ENCODE measurements at places on chromosomes 3 and 15.

DNA sequence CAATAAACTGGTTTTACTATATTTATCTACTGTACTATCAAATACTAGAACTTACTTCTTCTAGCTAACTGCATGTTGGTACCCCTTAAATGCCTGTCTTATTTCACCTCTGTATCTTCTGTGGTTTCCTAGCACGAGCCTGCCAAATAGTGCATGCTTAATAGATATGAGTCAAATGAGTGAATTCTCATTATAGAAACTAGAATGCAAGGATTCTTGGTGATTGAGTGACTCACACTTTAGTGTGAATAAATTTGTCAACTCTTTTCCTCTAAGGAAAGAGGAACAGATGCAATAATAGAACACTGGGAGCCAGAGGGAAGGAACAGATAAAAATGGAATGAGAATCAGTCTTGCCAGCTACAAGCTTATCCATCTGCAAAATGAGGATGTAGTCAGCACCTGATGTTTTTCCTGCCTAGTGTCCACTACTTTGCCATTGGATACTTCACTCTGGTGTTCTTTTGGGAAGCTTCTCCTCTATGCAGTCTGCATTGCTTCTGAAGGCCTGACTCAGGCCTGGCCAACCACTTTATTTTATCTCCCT, 189.1 kb upstream of the CADPS start:
- DNase-seq, result no peak

DNA sequence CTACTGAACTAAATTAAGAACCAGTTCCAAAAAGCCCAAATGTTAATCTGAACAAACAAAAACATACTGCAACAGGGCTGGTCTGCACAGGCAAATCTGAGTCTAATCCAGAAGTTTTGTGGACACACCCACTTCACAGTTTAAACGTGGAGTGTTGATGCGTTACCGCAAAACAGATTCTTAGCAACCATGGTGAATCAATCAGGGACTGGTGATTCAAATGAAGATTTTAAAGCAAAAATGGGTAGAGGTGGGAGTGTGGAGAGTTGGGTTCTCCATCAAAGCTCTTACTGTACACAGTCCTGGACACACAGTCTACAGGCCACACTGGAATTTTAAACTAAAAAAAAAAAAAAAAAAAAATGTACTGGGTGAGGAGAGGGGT, 5.2 kb downstream of the ANXA2 start:
- no peak for DNase-seq

- no peak for DNase-seq
Observed at GRCh38 chr3:191696348-191696747, 235.4 kb downstream of the PYDC2 start.

DNA sequence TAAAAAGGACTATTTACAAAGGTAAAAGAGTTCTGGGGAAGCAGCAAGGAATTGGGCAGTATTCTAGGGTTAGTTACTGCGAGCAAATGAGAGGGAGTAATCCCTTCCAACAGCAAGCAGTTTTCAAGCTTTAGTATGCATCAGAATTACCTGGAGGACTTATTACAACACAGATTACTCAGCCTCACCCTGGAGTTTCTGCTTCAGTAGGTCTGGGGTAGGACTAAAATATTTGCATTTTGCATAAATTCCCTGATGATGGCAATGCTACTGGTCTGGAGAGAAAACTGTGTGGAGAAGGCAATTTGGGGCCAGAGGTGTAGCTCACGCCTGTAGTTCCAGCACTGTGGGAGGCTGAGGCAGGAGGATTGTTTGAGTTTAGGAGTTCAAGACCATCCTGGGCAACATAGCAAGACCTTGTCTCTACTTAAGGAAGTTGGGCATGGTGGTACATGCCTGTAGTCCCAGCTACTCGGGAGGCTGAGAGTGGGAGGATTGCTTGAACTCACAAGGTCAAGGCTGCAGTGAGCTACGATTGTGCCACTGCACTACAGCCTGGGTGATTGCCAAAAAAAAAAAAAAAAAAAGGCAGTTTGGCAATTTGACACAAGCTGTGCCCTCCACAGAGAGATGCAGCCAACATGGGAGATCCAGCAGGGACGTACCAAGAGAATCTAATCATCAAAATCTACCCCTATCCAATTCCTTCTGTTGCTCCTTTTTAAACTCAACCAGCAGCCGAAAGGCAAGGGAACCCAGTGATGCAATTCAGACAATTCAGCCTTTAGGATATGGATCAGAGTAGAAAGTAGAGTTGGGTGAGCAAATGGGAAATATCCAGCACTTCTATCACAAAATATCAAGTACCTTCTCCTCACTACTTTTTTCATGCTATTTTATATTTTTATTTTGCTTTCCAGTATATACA, 27.1 kb upstream of the AP4E1 start:
- DNase-seq, result no peak

GRCh38 chr3:85387913-85388505, 429.2 kb downstream of the CADM2 start:
- DNase-seq, result no peak

- DNase-seq, result no peak
Observed at GRCh38 chr3:115670911-115671310, 47.6 kb downstream of the GAP43 start.

DNA sequence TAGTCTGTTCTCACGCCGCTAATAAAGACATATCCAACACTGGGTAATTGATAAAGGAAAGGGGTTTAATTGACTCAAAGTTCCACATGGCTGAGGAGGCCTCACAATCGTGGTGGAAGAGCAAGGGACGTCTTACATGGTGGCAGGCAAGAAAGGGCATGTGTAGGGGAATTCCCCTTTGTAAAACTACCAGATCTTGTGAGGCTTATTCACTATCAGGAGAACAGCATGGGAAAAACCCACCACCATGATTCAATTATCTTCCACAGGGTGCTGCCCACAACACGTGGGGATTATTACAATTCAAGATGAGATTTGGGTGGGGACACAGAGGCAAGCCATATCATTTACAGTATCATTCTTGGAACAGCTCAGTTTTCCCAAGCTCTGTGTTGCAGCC, 268.0 kb downstream of the SUCLG2 start:
- DNase-seq, result no peak

DNA sequence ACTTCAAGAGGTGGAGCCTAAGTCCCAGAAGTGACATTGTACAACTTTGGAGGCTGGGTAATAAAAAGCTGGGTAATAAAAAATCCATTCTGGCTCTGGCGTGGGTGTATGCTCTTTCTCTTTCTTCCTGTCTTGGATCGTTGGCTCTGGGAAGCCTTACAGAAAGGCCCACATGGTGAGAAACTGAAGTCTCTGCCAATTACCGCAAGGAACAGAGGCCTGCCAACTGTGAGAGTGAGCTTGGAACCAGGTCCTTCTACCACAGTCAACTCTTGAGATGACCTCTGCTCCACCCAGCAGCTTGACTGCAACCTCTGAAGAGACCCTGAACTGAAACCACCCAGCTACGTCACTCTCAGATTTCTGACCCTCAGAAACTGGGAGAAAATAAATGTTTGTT, 51.0 kb downstream of the NR2F2 start:
- no peak for DNase-seq

DNA sequence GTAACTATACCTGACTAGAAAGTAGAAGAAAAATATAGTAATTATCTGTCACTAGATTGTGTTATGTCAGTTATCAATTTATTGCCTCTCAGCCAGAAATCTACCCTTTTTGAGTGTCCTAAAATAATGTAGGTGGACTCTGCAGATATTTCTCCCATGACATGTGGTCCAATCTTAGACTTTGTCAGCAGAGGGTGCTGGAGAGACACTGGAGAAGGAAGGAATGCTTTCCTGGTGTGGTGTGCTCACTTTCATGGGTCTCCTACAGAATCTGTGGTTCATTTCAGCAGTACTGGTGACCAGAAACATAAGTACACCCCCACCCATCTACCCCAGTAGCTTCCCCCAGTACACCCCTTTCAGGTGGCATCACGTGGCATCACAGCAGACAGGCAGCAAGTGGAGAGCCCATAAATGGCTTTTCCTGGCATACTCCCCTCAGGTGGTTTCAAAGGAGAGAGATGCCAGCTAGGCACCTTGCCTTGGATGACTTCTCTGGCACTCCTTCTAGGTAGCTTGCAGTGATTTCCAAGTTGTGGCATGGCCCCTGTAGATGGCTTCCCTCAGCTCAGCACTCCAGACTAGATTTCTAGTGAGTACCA, 114.7 kb downstream of the GADL1 start:
- no peak for DNase-seq

- no peak for DNase-seq
Observed at GRCh38 chr15:95278532-95279245, 1047.3 kb downstream of the MCTP2 start.

DNA sequence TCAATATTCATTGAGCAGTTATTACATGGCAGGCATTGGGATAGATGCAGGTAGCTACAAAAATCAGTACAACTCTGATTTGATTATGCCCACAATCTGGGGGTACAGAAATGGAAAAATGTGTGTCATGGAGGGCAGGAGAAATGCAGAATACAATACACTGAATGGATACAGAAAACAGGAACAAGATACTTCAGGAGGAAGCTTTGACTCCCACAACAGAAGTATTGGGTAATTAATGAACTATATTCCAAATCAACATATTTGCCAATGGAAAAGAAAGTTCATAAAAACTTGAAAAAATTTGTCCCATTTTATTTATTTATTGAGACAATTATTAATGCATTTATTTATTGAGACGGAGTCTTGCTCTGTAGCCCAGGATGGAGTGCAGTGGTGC, 207.0 kb downstream of the SUCLG2 start:
- no peak for DNase-seq

GRCh38 chr3:150384296-150385212, 23.5 kb upstream of the TSC22D2 start:
- peak; percentile 32 for DNase-seq

DNA sequence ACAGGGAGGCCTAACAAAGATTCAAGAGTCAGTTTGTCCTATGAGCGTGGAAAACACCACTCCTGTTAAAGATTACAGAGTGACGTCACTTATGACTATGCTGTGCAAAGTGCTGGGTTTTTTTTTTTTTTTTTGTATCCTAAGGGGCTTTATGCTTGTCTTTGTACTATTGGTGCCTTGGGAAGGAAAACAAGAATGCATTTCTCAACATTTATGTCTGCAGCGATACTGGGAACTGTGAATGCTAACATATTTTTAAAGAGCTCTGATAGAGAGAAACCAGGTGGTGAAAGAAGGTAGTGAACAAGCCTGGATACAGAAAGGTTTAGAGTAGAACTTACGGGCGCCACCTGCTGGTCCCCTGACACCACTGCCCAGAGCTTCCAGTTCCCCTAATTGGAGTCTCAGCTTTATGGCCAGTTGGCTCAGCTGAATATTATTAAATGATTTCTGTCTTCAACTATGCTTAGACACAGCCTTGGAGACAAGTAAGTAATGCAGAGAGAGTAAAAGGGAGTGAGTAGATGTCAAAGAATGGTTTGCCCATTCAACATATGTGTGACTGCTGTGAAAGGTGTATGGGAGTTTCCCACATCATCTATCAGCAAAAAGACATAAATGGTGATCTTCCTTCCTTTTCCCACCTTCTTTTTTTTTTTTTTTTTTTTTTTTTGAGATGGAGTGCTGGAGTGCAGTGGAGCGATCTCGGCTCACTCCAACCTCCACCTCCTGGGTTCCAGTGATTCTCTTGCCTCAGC, 807.9 kb upstream of the CFAP20DC start:
- DNase-seq, result peak; percentile 55

GRCh38 chr3:120093119-120093910, 932 bp downstream of the GSK3B start:
- DNase-seq, result no peak

DNA sequence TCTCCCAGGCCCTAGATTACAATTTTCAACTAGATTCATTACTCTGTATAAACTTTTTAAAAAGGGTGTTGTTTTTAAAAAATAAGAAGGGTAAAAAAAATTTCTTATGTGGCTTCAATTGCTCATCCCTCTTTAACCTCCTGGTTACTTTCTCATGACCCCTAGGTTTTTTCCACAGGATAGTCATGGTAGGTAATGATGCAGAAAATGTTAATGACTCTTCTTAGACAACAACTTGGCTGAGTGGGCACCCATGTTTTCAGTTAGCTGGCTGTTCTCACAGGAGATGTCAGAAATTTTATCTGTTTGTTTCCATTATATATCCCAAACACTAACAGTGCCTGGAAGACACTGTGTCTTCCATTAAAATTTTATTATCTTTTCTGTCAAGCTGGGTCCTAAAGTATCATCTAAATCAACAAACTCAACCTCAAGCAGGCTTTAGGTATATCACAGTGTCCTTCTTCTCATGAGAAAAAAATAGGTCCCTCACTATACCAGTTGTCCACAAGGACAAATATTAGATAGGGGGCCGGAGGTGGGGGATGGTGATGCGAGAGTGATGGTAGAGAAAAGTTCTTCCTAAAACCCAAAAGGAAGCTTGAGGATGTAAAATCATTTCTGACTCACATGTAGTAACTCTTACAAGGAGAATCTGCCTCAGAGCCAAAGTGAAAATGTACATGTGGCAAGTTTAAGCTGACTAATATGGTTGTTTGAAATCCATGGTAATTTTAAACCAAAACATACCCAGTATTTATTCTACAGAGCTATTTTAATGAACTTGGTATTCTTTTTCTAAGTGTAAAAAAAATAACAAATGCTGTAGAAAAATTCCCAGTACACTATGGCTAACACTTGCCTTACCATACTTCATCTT, 43.3 kb downstream of the PLOD2 start:
- no peak for DNase-seq

- no peak for DNase-seq
Observed at GRCh38 chr15:70522323-70522966, 240.9 kb downstream of the UACA start.

- no peak for DNase-seq
Observed at GRCh38 chr3:156040041-156040440, 80.3 kb upstream of the KCNAB1 start.

- no peak for DNase-seq
Observed at GRCh38 chr3:4977853-4978203, 1.4 kb upstream of the BHLHE40 start.

- DNase-seq, result no peak
Observed at GRCh38 chr3:133393691-133394474, 6.0 kb upstream of the BFSP2 start.

- no peak for DNase-seq
Observed at GRCh38 chr3:30962084-30962483, 67.6 kb upstream of the GADL1 start.

- DNase-seq, result no peak
Observed at GRCh38 chr3:171901615-171902312, 58.6 kb downstream of the TMEM212 start.

DNA sequence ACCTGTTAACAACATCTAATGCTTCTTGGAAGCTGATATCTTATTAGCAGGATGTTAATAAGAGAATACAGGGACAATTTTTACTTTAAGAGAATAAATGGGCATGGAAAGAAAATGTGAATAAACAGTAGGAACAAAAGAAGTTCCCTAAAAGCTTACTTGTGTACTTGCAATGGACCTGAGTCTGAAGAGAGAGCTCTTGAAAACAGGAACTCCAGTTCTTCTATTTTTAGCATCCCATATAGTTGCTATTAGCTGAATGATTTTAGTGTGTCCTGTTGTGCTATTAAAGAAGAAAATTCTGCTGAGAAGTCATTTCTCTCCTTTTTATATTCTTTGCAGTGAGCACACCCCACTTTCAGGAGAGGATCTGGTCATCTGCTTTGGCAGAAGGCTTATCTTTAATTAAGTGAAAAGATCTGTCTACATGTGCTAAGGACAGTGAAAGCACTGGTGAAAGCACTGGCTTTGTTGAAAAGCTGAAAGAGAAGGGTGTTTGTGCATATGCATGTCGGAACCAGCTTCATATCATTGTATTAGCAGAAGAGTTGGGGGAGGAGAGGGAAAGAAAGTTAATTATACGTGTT, 1.4 kb upstream of the ST3GAL6 start:
- no peak for DNase-seq

Measured in activated CD8-positive, alpha-beta memory T cell treated with anti-CD3 and anti-CD28 coated beads for 48 hours (primary cell).